ENCODE measurements at places on chromosomes 5 and 9.

- DNase-seq = no peak
- H3K4me1 ChIP-seq = no peaks in the 10 kb centered on the region
- no peak overlapping the region for H3K4me3 ChIP-seq
- H3K27me3 ChIP-seq = no peaks in the 10 kb centered on the region
- no peaks in the 10 kb centered on the region for H3K36me3 ChIP-seq
- H3K27ac ChIP-seq = no peak overlapping the region
Observed at GRCh38 chr9:79736051-79736450, 164.3 kb downstream of the TLE4 start.

- H3K4me3 ChIP-seq = no peak overlapping the region
- no peak overlapping the region for H3K27ac ChIP-seq
- H3K36me3 ChIP-seq = no peaks in the 10 kb centered on the region
- no peak for DNase-seq
Observed at GRCh38 chr9:98985596-98985995, 41.9 kb downstream of the COL15A1 start.

- H3K4me1 ChIP-seq = no peaks in the 10 kb centered on the region
- no peak for DNase-seq
- no peak overlapping the region for H3K27ac ChIP-seq
- no peaks in the 10 kb centered on the region for H3K27me3 ChIP-seq
- H3K4me3 ChIP-seq = no peak overlapping the region
Observed at GRCh38 chr5:103827976-103828375, 265.4 kb upstream of the NUDT12 start.

DNA sequence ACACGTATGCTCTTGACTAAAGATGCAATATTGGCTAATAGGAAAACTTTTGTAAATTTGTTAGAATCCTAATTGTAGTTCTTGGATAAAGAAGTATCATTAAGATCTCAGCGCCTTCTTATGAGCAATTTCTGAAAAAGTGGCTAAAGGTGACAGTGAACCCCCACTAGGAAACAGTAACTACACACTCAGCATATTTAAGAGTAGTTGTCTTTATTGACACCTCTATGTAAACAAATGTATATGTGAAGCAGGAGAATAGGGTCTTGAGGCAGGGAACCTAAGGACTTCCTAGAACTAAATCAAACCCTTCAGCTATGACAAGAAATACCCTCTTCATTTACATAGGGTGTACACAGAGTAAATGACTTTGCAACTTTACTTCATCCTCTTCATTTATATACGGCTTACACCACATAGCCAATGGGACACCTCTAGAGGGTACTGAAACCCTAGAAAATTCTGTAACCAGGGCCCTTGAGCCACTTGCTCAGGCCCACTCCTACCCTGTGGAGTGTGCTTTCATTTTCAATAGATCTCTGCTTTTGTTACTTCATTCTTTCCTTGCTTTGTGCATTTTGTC lies 2.8 kb downstream of the NIPSNAP3A start:
- H3K27ac ChIP-seq = no peak overlapping the region
- H3K36me3 ChIP-seq = no peaks in the 10 kb centered on the region
- no peaks in the 10 kb centered on the region for H3K27me3 ChIP-seq

DNA sequence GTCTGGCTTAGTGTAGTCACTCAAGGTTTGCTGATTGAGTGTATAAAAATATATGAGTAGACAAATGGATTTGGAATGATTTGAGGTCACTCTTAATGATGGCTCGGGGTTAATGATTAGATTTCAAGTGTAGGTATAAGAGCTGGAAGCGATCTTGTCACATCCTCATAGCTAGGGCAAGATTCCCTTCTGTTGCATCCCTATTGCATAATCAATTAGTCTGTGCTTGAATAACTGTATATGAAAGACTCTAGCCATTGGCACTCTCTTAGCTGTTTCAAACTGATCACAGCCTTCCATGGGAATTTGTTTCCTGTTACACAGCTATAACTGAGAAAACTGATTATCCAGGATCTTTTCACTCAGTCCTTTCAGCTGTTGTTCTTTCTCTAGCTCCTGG lies 811.6 kb downstream of the TLE4 start:
- H3K4me3 ChIP-seq = no peak overlapping the region
- H3K27ac ChIP-seq = no peak overlapping the region
- H3K36me3 ChIP-seq = no peaks in the 10 kb centered on the region
- DNase-seq = no peak
- H3K4me1 ChIP-seq = no peaks in the 10 kb centered on the region
- no peaks in the 10 kb centered on the region for H3K27me3 ChIP-seq

DNA sequence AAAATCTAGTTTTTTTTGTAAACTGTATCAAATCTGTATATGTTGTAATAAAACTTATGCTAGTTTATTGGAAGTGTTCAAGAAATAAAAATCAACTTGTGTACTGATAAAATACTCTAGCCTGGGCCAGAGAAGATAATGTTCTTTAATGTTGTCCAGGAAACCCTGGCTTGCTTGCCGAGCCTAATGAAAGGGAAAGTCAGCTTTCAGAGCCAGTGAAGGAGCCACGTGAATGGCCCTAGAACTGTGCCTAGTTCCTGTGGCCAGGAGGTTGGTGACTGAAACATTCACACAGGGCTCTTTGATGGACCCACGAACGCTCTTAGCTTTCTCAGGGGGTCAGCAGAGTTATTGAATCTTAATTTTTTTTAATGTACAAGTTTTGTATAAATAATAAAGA lies 24.3 kb downstream of the HMGCR start:
- DNase-seq = no peak
- H3K36me3 ChIP-seq = peaks cover 32% of the 10 kb centered on the region
- H3K4me3 ChIP-seq = no peak overlapping the region
- no peak overlapping the region for H3K27ac ChIP-seq

- no peaks in the 10 kb centered on the region for H3K36me3 ChIP-seq
- H3K27ac ChIP-seq = no peak overlapping the region
- H3K4me1 ChIP-seq = peaks cover 45% of the 10 kb centered on the region
- DNase-seq = no peak
- no peaks in the 10 kb centered on the region for H3K27me3 ChIP-seq
Observed at GRCh38 chr9:14159440-14160216, 154.3 kb downstream of the NFIB start.

DNA sequence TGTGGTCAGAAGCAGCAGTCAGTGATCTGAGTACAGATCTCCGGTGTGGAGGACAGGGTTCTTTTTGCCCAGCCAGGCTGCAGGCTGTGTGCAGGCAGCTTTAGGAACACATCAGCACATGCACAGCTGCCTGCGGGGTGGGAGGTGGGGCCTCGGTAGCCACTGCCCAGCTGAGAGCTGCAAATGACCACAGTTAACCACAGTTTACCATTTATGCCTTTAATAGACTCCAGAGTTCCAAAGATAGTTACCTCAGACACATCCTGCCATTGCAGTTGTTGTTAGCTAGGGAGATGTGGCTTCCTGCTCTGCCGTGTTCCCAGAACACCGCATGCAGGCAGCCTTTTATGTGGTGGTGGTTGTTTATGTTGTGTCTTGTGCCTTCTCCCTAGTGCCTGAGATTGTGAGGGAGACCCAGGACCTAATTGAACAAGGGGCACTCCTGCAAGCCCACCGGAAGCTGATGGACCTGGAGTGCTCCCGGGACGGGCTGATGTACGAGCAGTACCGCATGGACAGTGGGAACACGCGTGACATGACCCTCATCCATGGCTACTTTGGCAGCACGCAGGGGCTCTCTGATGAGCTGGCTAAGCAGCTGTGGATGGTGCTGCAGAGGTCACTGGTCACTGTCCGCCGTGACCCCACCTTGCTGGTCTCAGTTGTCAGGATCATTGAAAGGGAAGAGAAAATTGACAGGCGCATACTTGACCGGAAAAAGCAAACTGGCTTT lies 10.2 kb downstream of the EXOC3 start:
- DNase-seq = no peak
- peaks cover 26% of the 10 kb centered on the region for H3K36me3 ChIP-seq
- no peaks in the 10 kb centered on the region for H3K27me3 ChIP-seq

DNA sequence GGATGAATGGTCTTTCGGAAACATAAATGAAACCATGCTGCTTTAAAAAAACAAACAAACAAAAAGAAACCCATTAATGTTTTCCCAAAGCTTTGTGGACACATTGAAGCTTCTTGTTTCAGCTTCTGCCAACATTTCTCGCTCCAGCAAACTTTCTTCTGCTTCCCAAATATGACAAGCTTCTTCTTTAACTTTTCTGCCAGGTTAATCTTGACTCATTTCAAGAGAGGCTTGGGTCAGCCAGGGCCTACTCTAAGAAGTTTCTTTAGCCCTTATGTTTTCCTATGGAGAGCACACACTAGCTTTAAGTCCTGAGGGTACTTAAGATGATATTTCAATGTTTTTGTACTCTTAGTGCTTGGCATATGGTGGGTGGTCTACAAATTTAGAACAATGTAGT lies 6.1 kb downstream of the ANXA1 start:
- DNase-seq = no peak
- H3K4me3 ChIP-seq = no peak overlapping the region
- H3K4me1 ChIP-seq = peaks cover 33% of the 10 kb centered on the region
- no peak overlapping the region for H3K27ac ChIP-seq

- no peaks in the 10 kb centered on the region for H3K27me3 ChIP-seq
- no peaks in the 10 kb centered on the region for H3K4me1 ChIP-seq
- H3K4me3 ChIP-seq = no peak overlapping the region
Observed at GRCh38 chr5:18314192-18314778, 680.0 kb downstream of the TAF11L14 start.

GRCh38 chr5:129112295-129112694 lies 17.7 kb downstream of the ISOC1 start:
- no peak overlapping the region for H3K27ac ChIP-seq
- no peak overlapping the region for H3K4me3 ChIP-seq
- no peaks in the 10 kb centered on the region for H3K36me3 ChIP-seq
- no peaks in the 10 kb centered on the region for H3K27me3 ChIP-seq

GRCh38 chr9:88197781-88198340 lies 59.6 kb upstream of the SPATA31C2 start:
- H3K4me1 ChIP-seq = no peaks in the 10 kb centered on the region
- no peaks in the 10 kb centered on the region for H3K27me3 ChIP-seq
- DNase-seq = no peak
- H3K27ac ChIP-seq = no peak overlapping the region
- H3K36me3 ChIP-seq = no peaks in the 10 kb centered on the region
- no peak overlapping the region for H3K4me3 ChIP-seq

DNA sequence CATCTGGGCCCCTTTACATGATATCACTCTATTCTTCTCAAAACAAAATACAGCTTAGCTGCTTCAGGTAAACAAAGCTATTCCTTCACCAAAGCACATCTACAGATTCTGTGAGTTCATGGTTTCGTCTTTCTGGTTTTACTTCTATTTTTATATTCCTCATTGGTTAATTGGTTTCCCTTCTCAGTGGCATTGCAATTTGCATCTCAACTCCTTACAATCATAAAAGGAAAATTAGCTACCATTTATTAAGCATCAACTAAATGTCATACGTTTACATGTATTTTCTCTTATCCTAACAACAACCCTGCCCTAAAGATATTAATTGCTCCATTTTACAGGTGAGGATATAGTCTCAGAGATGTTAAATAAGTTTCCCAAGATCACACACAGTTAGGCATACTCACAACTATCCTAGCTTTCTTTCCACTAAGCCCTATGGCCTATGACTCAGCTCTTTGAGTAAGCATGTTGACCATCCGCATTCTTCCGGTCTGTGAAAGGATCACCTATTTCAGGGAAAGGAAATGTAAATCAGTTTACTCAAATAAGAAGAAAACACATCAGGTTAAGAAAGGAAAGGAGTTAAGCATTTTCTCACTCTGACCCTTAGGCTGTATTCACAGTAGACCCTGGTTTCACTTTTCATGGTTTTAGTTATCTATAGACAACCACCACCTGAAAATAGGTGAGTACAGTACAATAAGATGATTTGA lies 146.1 kb downstream of the CAAP1 start:
- peak; percentile 17 for DNase-seq
- no peak overlapping the region for H3K27ac ChIP-seq
- H3K4me3 ChIP-seq = no peak overlapping the region
- H3K36me3 ChIP-seq = no peaks in the 10 kb centered on the region
- no peaks in the 10 kb centered on the region for H3K4me1 ChIP-seq
- peaks cover 4% of the 10 kb centered on the region for H3K27me3 ChIP-seq

DNA sequence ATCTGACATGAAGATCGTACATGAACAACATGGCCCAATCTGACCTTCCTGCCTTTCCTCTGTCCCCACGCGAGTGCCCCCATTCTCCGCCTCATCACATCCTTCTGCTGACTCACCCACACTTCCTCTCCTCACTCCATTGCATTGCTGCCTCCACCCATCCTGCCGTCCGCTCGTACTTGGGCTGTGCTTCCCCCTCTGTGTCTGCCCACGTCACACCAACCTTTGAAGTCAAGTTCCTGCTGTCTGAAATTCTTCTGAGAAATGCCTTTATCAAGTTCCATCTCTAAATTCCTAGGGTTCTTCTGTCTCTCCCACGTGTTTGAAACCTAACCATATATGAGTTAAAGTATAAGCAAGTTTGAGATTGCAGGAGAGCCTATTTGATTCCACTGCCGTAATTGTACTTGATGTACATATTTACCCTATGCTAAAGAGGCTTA lies 18.0 kb upstream of the STARD4 start:
- H3K36me3 ChIP-seq = no peaks in the 10 kb centered on the region
- peaks cover 10% of the 10 kb centered on the region for H3K4me1 ChIP-seq
- no peaks in the 10 kb centered on the region for H3K27me3 ChIP-seq
- peak overlapping the region; percentile 84 for H3K27ac ChIP-seq
- peak; percentile 90 for DNase-seq

DNA sequence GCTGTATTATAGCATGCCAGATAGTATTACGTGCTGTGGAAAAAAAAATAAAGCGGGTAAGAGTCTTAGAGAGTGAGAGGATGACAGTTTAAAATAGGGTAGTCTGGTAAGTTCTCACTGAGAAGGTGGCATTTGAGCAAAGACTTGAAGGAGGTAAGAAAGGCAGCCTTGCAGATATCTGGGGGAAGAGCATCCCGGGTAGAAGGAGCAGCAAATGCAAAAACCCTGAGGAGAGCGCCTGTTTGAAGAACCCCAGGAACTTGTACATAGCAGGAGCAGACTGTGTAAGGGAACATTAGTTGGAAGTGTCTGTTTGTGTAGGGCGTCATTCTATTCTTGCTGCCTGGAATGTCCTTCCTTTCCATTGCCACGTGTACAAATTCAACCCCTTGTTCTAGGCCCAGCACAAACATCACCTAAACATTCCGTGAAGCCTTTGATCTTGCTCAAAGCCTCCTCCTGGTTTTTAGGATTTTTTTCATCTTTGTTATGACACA lies 2.6 kb downstream of the AP3S1 start:
- H3K27me3 ChIP-seq = no peaks in the 10 kb centered on the region
- no peak overlapping the region for H3K27ac ChIP-seq
- H3K4me1 ChIP-seq = peaks cover 30% of the 10 kb centered on the region
- H3K36me3 ChIP-seq = no peaks in the 10 kb centered on the region
- DNase-seq = peak; percentile 67

- peaks cover 13% of the 10 kb centered on the region for H3K36me3 ChIP-seq
- H3K4me1 ChIP-seq = no peaks in the 10 kb centered on the region
- H3K4me3 ChIP-seq = no peak overlapping the region
- no peak for DNase-seq
- no peaks in the 10 kb centered on the region for H3K27me3 ChIP-seq
Observed at GRCh38 chr5:73812962-73813588, 187.1 kb downstream of the ARHGEF28 start.

GRCh38 chr5:163529698-163530097 lies 24.3 kb downstream of the MAT2B start:
- H3K27ac ChIP-seq = no peak overlapping the region
- H3K4me3 ChIP-seq = no peak overlapping the region
- H3K4me1 ChIP-seq = no peaks in the 10 kb centered on the region

- H3K4me3 ChIP-seq = no peak overlapping the region
- no peaks in the 10 kb centered on the region for H3K36me3 ChIP-seq
- H3K4me1 ChIP-seq = peaks cover 6% of the 10 kb centered on the region
- H3K27ac ChIP-seq = no peak overlapping the region
Observed at GRCh38 chr5:149808264-149808982, 78.3 kb downstream of the PPARGC1B start.

GRCh38 chr9:132169672-132170392 lies 8.0 kb downstream of the NTNG2 start:
- H3K4me3 ChIP-seq = no peak overlapping the region
- H3K4me1 ChIP-seq = no peaks in the 10 kb centered on the region
- no peaks in the 10 kb centered on the region for H3K36me3 ChIP-seq
- peak; percentile 30 for DNase-seq
- H3K27me3 ChIP-seq = peaks cover 24% of the 10 kb centered on the region
